ENCODE measurements at places on chromosomes 7 and 10.

DNA sequence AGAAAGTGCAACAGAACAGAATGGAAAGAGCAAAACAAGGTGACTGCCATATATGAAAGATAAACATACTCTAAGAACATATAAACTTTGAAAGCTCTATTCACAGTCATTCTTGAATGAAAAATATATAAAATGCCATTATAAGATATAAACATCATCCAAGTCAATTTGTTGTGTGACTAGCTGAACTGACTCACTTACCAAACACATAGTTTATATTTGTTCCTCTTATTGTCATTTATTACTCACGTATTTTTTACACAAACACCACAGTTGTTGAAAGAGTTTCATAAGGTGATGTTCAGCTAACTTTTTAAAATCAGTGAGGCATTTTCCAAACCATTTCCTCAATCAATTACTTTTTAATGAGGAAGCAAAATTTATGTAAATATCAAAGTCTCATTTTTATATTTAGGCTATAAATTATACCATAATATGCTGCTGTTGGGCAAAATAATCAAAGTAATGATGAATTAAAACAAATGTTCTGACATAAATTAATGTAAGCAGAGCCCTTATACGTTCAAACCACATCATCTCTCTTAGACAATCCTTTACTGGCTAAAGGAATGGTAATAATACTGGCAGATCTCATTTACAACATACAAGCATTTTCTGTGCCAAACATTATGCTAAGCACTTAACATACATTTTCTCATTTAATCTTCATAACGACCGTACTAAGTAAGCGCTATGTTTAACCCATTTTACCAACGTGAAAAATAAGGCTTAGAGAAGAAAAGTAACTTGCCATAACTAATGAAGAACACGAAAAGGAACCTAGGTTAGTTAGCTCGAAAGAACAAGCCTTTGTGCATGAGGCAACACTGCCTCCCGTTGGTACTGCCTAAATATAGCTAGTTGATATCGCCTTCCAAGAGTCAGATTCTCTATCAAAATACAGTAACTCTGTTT is 7.3 kb downstream of the LRRN3 start:
- no peak for DNase-seq

DNA sequence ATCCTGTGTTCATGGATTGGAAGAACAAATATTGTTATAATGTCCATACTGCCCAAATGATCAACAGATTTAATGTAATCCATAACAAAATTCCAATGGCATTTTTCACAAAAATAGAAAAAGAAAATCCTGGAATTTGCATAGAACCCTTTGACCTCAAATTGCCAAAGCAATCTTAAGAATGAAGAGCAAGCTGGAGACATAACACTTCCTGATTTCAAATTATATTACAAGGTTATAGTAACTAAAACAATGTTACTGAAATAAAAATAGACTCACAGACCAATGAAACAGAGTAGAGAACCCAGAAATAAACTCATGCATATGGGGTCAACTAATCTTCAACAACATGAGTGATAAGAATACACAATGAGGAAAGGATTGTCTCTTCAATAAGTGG is 302.5 kb downstream of the PHTF2 start:
- no peak for DNase-seq

DNA sequence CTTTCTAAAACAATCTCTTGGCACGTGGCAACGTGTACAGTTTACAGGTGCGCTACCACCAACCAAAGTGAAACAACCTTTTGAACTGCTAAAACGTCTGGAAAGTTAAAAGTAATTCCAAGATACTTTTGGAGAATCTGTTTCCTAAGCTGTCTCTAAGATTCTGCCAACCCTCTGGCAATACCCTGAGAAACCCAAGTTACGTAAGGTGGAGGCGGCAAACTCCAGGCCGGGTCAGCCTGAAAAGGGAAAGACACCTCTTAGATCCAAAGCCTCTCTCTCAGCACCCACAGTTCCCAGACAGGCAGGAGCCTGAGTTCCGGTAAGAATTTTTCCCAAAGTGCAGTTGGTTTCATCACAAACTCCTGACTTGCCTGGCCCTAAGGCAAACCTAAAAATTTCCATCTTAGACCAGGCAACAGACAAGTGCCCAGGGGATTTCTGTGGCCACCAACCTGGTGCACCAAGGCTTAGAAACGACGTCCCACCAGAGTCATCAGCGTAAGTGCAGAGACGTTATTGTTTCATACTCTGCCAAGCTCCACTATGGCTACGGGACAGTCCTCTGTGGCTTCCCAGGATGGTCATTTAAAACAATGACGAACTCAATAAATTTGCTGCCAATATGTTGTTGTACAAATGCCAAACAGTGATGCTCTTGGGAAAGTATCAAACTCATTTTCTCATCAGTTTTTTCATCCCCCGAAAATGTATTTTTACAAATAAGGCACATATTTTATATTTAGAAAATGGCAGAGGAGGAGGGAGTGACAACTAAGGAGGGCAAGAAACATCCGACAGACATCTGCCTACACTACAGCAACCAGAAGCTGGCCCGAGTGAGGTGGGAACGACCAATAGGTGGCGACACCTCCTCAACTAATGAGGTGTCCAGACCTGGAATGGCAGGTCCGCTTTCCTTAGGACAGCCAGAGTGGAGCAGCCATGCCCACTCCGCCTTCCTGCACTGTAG is 205.8 kb upstream of the FRMD4A start:
- no peak for DNase-seq

GRCh38 chr7:50346545-50347497 is 42.3 kb downstream of the IKZF1 start:
- DNase-seq = peak; percentile 84

GRCh38 chr10:60203993-60204618 is 185.6 kb downstream of the ANK3 start:
- no peak for DNase-seq

DNA sequence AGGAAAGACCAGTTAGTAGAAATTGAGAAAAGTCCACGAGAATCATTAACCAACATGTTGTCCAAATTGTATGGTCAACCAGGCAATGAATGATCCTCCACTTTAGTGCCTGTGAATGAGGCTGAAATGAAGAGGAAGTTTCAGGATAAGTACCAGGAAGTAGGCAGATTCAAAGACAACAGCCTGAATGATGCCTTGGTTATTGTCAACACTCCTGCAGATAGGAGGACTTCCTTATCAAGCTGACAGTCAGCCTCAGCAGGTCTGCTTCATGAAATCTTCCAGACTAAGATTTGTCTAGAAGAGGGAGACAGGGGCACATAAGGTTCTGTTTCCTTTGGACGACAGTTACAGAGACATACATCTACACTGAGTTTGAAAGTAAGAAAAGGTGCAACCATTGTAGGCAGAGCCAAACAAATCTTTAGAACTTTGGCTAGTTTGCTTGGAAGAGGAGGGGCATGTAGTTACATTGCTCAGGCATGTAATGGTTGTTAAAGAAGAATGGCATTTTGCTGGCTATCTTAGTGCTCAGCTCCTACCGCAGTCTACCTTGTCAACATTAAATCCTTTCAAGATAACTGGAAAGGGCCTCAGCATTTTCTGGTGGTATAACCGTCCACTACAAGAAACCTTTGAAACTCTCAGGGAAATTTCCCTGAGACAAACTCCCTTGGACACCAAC is 81.4 kb downstream of the ABI1 start:
- no peak for DNase-seq

DNA sequence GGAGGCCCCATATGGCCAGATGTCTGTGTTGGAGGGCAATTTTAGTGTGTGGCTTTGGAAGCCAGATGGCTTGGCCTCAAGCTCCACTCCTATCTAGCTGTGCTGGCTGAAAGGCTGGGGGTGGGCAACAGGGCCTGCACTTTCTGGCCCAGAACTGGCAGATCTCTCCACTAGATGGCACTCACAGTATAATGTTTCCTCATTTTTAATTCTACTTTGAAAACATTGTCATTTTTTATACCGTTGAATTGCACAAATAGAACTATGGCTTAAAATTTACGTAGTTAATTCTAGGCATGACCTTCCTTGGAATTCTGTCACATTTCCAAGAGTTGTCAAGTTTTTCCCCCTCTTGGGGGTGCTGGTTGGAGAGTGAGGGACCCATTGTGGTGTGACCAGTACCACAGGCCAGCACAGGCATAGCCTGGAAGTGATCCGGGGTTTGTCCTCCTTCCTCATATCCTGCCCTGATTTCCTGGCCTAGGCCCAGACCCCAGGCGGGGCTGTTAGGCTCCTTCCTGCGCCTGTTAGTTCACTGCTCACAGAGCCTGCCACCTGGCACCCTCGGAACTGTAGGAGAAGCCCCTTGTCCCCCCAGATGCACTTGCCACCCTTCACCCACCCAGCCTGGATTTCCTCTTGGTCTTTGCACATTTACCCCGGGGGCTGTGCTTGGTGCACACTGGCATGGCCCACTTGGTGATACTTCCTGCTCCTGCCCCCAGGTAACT is 52.8 kb downstream of the ARHGAP22 start:
- DNase-seq = no peak

DNA sequence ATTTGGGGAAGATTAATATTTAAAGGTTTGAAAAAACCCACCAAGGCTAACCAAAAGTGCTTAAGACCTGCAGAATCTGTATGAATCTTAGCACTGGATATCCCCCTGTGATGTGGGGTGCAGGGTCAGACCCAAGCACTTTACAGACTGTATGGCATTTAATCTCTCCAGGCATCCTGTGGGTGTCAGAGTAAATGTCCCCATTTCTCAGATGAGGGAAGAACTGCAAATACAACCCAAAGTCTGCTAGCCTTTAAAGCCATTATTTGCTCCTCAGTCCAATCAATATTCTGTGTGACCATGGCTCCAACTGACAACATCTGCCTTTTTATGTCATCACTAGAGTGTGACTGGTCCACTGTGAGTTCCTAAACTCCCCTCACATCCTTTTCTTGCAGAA is 10.0 kb upstream of the MBL2 start:
- no peak for DNase-seq

DNA sequence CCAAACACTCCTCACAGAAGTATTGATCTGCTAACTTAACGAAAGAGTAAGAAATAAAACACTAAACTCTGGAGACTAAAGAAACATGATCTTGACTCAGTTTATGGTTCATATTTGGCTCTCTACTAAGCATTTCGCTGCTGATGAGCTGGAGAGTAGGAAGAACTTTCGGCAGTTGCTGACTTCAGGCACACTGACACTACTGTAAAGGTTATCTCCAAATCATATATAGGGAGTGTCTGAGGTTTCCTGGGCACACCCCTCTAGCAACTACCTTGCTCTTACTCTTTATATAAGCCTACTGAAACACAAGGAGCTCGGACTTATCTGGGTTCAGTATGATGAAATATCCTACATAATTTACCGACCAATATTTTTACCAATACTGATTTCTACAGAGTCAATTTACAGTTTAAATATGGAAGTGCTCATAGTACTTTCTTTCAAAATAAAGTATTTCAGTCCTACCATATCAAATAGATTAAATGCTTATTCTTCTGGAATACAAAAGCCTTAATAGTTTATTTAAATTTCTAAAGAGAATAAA is 39.5 kb downstream of the ERCC6 start:
- no peak for DNase-seq

- no peak for DNase-seq
Observed at GRCh38 chr7:75635036-75635435, 103.7 kb downstream of the HIP1 start.

DNA sequence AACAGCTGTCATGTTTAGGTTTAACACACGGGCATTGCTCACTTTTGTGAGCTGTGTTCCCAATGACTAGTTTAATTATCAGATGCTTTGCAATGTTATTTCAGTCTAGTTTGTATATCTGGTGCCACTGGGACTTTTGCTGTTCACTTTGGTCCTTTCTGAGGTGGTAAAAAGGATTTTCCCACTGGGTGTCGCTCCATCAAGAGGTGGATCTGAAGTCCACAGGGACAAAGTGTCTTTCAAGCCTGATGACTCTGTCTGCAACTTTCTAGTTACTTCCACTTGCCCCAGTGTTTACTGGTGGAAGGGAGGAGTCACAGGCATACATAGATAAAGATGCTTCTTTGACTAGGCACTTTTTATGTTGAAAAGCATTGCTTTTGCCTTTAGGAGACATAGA is 242.2 kb downstream of the HGF start:
- DNase-seq = no peak

- no peak for DNase-seq
Observed at GRCh38 chr7:61111-61510, 131.3 kb upstream of the FAM20C start.

DNA sequence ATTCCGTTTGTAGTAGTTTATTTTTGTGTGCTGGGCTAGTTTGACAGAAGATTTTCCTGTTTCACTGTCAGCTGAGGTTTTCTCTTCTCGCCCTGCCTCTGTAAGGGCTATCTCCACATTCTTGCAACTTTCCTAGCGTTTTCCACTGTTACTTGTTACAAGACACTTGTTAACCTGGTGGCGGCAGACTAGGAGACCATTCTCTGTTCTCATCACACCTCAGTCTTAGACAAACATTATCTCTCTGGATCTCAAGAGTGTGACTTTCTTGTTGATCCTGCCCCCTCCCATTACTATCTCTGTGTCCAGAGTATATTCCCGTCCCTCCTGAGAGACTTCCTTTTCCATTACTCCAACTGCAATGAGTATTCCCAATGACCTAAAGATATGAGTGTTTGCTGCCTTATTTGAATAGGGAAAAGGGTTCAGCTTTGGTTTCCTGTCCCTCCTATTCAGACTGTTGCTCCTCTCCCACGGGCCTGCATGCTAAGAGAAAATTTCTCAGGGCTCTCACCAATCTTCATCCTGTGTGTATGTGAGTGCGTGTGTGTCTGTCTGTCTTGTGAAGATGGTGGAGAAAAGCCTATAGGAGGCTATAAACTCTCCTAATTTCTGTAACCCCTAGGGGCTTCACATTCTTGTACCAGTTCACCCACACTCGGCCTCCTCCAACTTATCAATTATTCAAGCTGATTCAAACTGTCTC is 722.4 kb upstream of the POT1 start:
- no peak for DNase-seq

All from DMS79 (cell line).